ENCODE measurements at places on chromosomes 3 and 15.

GRCh38 chr3:8094415-8094814 is 407.2 kb upstream of the LMCD1 start:
- no peak for DNase-seq

DNA sequence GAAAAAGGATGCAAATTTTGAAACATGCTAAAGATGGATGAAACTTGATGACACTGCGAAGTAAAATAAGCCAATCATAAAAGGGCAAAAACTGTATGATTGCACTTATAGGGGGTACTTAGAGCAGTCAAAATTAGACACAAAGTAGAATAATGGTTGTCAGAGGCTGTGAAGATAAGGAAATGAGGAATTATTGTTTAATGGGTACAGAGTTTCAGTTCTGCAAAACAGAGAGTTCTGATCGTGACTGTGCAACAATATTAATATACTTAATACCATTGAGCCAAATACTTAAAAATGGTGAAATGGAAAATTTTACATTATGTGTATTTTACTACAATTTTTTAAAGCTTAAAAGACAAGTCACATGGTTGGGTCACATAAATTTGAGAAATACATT is 35.1 kb downstream of the UBE3A start:
- DNase-seq, result no peak

GRCh38 chr15:59876140-59876539 is 128.0 kb upstream of the FOXB1 start:
- no peak for DNase-seq

- DNase-seq, result no peak
Observed at GRCh38 chr3:126798521-126798920, 94.5 kb downstream of the CHCHD6 start.

- no peak for DNase-seq
Observed at GRCh38 chr3:145869958-145870357, 291.0 kb downstream of the PLOD2 start.

DNA sequence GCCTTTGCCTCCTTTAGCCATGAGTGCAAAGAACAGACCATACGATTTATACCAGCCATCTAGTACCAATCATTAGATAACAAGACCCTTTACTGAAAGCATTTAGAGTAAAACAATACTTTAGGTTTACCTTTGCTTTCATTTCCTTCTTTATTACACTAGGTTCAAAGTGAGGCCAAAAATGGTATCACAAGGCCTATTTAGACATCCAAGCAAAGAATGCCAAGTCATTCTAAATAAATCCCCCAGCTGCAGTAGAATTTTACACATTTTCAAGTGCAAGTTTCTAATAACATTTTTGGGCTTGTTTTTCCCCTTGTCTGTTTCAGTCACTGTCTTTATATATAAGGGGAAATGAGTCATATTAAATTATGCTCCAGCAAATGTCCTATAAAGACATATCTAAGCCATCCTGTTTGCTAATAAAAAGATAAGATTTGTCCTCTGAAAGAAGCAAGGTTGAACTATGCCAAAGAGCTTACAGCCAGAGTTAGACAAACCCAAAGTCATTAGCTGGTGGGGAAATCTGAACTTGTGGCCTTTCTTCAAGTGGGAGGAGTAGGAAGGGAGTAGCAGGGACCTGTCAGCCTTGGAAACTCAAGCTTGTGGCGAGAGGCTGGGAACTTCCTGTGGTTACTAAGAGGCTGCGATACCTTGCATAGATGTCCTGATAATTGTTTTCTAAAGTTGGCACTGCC is 232.7 kb downstream of the MECOM start:
- DNase-seq, result no peak

DNA sequence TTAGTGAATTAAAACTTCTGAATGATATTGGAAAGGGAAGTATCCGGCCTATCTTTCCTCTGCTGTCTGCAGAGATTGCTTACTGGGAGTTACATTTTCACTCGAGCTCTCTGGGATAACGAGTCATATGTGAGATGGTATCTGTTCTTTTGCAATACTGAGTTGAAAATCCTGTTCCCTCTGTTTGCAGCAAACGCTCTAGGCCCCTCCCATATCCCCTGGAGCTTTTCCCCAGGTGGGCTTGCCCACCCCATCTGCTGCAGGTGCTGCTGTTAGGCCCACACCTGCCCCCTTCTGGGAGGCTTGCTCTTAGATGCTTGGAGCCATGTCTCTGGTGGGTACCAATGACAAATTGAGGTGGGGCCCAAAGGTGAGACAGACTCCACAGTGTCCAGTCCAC is 42.7 kb upstream of the MTMR10 start:
- peak; percentile 73 for DNase-seq

GRCh38 chr15:57631386-57632110 is 39.8 kb downstream of the MYZAP start:
- DNase-seq, result no peak

DNA sequence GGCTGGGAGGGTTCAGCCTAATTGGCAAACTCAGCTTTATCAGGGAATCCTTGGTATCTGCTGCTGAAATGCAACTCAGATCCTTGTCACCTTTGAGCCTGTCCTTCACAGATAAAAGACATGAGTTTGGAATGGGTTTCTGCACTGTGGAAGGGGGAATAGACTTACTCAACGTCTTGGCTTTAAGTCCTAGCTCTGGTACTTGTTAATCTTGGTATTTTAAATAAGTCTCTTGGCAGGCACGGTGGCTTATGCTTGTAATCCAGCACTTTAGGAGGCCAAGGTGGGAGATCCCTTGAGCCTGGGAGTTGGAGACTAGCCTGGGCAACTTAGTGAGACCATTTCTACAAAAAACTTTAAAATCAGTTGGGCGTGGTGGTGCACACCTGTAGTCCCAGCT is 55.1 kb upstream of the ATOSA start:
- DNase-seq, result no peak

DNA sequence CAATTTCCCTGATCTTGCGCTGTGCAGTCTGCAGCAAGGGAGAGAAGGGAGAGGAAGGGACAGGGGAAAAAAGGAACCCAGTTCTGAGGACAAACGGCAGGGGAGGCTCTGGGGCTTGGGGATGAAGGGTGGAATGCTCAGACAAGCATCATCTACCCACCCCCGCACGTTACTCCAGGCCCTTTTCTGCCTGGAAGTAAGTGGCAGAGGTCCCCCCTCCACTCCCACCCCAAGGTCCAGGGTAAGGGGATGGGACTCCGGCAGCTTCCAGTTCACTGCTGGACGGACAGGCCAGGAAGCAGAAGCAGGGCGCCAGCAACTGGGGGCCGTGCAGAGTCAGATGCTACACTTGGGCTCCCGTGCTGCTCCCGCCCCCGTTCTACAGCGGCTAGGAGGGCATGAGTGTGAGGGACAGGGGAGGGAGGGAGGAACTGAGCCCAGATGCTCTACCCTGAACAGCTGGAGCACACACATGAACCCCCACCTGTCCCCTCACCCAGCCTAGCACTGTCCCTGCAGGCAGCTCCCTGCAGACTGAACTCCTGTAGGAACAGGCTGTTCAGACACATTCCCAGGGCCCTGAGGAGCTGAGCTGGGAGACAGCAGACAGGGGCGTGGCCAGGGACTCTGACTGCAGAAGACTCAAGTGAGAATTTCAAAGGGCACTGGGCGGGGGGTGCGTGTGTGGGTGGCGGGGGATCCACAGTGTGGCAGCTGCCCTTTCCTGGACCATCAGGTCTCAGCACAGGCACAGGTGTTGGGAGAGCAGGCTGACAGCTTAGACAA is 59.7 kb downstream of the SENP2 start:
- peak; percentile 78 for DNase-seq

- no peak for DNase-seq
Observed at GRCh38 chr3:85570819-85571218, 612.0 kb downstream of the CADM2 start.

DNA sequence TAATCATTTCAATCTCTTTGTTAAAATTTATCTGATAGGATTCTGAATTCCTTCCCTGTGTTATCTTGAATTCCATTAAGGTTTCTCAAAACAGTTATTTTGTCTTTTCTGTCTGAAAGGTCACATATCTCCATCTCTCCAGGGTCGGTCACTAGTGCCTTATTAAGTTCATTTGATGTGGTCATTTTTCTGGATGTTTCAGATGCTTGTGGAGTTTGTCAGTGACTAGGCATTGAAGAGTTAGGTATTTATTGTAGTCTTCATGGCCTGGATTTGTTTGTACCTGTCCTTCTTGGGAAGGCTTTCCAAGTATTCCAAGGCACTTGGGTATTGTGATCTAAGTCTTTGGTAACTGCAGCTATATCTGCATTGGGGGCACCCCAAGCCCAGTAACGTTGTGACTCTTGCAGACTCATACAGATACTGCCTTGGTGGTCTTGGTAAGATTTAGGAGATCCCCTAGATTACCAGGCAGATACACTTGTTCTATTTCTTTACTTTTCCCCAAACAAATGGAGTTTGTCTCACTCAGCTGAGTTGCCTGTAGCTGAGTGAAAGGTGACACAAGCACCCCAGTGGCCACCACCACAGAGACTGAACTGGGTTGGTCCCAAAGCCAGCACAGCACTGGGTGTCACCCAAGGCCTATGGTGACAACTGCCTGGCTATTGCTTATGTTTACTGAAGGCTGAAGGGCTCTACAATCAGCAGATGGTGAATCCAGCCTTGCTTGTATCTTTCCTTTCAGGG is 18.9 kb upstream of the SLC27A2 start:
- DNase-seq, result no peak

DNA sequence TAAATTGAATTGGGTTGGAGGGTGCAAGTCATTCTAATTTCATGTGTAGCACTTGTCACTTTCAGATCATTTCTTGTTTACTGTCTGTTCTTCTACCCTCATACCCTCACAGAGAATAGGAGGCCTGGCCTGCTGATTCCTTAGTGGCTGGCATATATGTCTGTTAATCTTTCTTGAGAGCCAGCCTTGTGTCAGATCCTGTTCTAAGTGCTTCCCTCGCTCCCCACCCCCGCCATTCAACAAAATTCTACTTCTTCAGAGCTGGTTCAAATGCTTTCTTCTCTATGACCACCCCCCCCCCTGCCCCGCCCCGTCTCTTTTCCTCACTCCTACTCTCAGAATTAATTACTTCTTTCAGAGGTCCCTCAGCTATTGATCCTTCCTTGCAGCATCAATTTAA is 1.5 kb upstream of the U2SURP start:
- DNase-seq, result no peak

GRCh38 chr3:112128843-112129727 is 4.0 kb downstream of the GCSAM start:
- peak; percentile 81 for DNase-seq

DNA sequence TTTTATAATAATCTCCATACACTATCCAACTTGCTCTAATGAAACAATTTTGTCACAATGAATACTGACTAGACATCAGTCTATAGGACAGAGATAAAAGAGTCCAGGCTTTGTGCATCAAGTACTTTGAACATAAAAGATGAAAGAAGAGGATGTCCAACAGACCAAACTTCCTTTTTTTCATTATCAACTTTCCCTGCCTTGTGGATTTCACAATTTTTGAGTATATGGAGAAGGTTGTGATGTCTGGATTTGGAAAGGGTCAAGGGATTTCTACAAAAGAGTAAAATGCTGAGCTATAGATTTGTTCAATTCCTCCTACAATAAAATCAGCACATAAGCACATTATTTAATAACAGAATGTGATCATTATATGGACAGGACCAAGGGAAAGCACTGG is 25.7 kb downstream of the CD47 start:
- DNase-seq, result no peak

- peak; percentile 90 for DNase-seq
Observed at GRCh38 chr3:133038089-133038730, at the start of gene TMEM108. Gene TMEM108 (plus strand): TSS chr3:133038391.

DNA sequence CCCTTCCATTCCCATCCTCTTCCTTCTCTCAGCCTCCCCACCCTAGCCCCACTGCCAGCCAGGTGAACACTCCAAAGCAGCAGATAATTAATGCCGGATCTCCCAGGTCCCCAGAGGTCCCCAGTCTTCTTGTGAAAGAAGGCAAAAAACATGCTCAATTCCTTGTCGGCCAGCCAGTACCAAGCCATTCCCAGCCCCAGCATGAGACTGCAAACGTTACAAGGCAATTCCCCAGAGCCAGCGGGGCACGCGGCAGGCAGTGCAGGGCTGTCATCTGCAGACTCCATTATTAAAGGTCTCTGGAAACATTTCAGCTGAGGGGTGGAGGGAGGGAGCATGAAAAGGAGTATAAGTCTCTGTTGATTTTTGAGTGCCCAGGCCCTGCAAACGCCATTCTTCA is 117.8 kb downstream of the XXYLT1 start:
- peak; percentile 71 for DNase-seq

GRCh38 chr3:62758296-62759066 is 116.7 kb downstream of the CADPS start:
- no peak for DNase-seq

- no peak for DNase-seq
Observed at GRCh38 chr15:33425142-33425541, 114.4 kb downstream of the RYR3 start.

DNA sequence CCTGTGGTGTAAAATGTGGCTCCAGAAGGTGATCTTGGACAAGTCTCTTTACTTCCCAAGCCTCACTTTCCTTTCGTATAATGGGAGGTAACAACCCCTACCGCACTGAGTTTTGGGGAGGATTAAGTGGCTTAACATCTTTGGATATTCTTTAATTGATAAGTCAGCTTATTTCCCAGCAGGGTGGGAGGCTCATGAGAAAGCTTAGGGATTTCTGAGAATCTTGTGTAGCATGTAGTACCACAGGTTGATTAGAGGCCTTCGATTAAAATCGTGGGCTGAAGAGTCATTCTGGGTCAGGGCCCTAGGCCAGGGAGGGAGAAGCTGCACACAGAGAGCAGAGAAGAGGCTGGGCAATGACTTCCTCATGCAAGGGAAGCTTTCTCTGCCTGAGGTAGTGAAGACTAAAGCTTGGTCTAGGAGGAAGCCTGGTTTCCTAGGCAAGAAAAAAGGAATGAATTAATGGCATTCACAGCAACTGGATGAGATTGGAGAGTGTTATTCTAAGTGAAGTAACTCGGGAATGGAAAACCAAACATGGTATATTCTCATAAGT is 1.5 kb upstream of the NMNAT3 start:
- DNase-seq, result no peak

DNA sequence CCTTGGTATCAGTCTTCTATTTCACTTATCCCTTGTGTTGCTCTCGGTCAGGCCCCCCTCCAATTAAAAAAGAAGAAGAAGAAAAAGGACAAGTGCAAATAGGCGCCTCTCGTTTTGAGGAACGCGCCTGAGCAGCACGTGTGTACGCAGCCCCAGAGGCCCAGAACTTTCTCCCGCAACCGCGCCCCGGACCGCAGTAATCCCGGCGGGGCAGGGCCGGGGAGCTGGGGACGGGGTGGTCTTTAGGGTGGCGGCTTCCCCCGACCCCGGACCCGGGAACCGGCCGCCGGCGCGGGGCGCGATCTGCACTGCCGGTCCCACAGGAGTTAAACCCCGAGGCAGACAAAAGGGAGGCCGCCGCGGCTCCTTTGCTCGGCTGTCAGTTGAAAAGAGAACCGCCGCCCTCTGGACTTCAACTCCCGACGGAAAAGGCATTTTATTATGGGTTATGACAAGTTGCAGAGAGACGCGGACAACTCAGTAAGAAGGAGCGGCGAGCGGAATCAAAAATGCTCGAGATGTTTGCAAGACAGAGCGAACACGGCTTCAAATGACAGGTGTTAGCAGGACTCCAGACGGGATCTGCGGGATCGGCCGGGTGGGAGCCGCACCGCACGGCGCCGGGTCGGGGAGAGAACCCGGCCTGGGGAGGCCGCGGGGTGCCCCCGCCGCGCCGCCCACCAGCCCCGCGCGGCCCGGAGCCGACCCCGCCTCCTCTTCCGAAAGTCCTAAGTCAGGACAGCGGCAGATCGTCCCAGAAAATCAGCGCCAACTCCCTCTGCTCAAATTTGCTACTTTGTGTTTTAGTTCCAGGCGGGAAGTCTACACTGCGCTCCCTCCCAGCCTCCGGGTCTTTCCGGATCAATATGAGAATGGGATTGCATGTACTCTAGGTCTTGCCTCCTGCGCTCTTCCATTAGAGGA is 79.0 kb downstream of the NR2F2 start:
- DNase-seq, result peak; percentile 39

GRCh38 chr15:52445553-52445952 is 83.1 kb downstream of the MYO5A start:
- no peak for DNase-seq

Data from ELF-1 (cell line).